ENCODE measurements at places on chromosomes 5 and 9.

GRCh38 chr9:134544388-134545214, 97.0 kb upstream of the COL5A1 start:
- peak; percentile 56 for DNase-seq

GRCh38 chr9:91951944-91952520, 2.0 kb upstream of the ROR2 start:
- no peak for DNase-seq

DNA sequence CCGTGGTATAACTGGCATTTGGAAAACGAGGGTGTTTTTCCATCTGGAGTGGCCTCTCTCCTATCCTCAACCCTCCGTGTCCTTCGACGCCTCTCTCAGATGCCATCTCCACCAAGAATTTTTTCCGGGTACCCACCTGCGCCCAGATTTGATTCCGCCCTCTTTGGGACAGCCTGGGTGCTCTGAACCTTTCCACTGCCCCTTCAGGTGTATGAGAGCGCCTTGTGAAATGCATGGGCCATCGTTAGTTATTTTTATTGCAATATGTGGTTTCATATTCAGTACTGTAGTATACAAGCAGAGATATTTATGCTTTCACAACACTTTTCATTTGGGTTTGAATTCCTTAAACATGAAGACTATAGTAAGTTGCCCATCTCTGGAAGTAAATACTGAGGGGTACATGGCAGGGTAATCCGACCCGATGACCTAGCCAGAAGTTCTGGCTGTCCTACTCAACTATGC, 78.2 kb upstream of the IFNE start:
- DNase-seq, result no peak

- DNase-seq, result no peak
These were observed 16.8 kb upstream of the TCOF1 start for GRCh38 chr5:150340614-150341255.

- DNase-seq, result no peak
These were observed 246.0 kb downstream of the CWC27 start for GRCh38 chr5:65014769-65015168.

DNA sequence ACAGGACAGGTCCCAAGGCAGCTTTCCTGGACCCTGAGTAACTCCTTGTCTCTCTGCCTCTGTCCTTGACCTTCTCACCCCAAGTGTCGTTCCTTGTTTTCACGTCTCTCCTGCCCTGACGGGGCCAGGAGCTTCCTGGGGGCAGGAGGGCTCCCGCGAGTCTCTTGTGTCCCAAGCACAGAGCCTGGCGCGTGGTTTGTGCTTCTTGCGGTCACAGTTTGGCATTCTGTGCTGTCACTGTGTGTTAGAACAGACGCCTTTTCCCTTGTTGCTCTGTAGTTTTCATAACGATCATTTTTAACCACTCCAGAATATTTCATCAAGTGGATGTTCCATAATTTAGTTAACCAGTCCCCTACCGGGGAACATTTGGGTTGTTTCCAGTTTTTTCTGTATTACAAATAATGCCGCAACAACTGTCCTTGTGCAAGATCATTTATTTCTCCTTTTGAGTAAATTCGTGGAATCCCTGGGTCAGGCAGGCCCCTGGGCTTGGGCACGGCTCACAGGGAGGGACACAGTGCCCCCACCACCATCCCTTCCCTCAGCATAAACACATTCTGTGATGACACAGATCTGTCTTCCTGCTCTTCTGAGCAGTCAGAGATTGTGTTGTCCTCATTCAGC, 71.9 kb downstream of the TSPAN17 start:
- no peak for DNase-seq

- no peak for DNase-seq
These were observed 775.4 kb downstream of the MTRR start for GRCh38 chr5:8644377-8644776.
